T-cell (primary cell): ENCODE measurements at places on chromosomes 12 and 14.

- no peak for DNase-seq
These were observed 224.1 kb downstream of the ALX1 start for GRCh38 chr12:85504164-85504563.

DNA sequence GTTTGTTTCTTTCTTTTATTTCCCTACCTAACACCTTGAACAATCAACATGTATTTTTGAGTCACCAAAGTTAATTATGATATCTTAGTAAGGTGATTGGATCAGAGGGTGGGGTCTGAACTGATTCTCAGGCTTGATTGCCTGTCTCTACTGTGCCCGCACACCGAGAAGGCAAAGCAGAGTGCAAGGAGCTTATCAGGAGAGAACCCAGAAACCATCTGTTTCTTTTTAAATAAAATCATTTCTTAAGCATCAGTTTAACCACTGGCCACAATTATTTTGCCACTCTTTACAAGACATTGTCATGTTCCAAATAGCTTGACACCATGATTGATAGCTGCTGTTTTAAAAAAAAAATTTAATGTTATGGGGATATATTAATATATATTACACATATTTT, 3.1 kb downstream of the GARIN2 start:
- DNase-seq: no peak

- no peak for DNase-seq
These were observed 221.8 kb downstream of the SLC41A2 start for GRCh38 chr12:104736307-104736706.

- DNase-seq: no peak
These were observed 6.6 kb downstream of the PHB2 start for GRCh38 chr12:6963791-6964413.
